Sciatic nerve (tissue), 2 donors: ENCODE measurements at places on chromosomes 12 and 14. TPM values are rescaled to one million over a fixed set of nuclear protein-coding genes. Genes with fewer than 3 reads are reported as not detected.

- peak; percentile 30 for DNase-seq
Measured at GRCh38 chr12:112161711-112162110, 36.4 kb downstream of the TRAFD1 start.

DNA sequence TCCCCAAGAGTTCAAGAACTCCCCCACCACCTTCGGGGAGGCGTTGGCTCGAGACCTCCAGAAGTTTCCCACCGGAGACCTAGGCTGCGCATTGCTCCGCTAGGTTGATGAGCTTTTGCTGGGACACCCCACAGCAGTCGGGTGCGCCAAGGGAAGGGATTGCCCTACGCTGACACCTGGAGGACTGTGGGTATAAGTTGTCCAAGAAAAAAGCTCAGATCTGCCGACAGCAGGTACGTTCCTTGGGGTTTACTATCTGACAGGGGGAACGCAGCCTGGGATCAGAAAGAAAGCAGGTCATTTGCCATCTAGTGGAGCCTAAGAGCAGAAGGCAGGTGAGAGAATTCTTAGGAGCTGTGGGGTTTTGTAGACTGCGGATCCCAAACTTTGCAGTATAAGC is 98.8 kb downstream of the FRMD6 start:
- no peak for DNase-seq

DNA sequence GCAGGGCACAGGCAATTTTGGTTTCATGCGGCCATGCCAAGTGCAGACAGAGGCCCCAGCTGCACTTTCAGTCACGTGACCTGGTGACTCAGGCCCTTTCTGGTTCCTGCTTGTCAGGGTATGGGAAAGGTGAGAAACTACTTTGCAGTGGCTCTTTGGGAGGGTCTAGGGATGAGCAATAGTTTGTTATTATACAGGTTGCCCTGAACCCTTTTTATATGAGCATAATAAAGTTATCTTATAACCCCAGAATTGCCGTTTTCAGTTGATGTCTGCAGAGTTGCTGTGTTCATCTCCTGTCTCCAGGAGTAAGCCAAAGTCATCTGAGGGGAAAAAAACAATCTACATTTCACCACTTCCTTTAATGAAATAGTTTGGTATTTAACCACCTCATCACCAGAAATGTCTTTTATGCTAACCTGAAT is 30.9 kb upstream of the EMP1 start:
- DNase-seq, result no peak

GRCh38 chr12:78293059-78293686 is 462.5 kb downstream of the NAV3 start:
- DNase-seq, result no peak

DNA sequence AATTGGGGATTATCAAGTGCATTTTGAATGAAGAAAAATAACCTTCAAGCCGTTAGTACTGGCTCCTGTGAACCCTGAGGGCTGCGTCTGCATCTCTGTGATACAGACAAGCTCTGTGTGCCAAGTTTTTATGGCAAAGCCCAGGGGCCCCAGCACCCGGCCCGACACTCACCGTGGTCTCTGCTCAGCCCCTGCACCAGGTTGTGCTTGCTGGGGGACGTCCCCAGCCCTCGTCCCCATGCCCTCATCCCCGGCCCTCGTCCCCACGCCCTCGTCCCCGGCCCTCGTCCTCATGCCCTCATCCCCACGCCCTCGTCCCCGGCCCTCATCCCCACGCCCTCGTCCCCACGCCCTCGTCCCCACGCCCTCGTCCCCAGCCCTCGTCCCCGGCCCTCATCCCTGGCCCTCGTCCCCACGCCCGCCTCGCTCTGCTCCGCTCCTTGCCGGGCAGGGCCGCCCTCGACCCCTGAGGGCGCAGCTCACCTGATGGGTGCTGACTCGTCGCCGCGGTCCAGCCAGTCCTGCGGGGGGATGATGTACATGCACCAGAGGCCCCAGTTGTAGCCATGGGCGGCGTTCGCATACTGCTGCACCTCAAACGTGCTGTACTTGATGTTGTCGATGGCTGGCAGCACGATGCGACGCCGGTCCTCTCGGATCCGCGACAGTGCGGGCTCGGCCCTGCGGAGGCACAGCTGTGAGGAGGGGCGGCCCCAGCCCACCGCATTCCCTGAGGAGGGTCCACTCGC is 72.0 kb downstream of the GALNT9 start:
- DNase-seq, result no peak

- peak; percentile 35 for DNase-seq
Measured at GRCh38 chr14:92706386-92706785, 42.0 kb downstream of the LGMN start.

DNA sequence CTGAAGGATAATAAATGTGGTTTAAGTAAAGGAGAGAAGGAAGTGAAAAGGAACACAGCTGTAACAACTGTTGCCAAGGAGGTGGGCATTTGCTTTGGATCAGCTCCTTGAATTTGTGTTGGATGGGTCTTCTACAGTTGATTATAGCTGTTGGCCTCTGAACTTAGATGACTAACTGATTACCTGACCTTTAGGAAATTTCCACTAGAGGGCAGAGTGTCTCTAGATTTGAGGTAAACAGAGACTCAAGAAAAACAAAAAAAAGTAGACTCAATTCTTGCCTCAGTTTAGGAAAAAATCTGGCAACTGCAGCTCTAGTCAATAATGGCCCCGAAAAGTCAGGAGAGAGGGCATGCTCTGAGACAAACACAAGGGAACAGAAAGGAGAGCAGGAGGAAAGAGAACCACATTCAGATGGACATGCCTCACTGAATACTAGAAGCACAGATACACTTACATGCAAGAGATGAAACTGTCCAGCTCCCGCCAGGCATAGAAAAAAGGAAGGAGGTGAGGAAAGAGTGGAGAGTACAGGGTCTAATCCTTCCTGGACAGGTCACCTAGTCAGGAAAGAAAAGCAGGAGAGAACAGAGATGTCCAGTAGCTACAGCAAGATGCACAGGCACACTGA is 20.6 kb downstream of the COX14 start:
- DNase-seq, result no peak

GRCh38 chr12:109735825-109736551 is 22.4 kb downstream of the FAM222A start:
- peak; percentile 34 for DNase-seq

- no peak for DNase-seq
Measured at GRCh38 chr14:50397390-50398188, 908 bp upstream of the CDKL1 start.

GRCh38 chr14:90061685-90062126 is at the start of gene KCNK13:
TSS of gene KCNK13 (plus strand) at chr14:90061994. CDS start at chr14:90062206, 212 bp downstream.
- no peak for DNase-seq

DNA sequence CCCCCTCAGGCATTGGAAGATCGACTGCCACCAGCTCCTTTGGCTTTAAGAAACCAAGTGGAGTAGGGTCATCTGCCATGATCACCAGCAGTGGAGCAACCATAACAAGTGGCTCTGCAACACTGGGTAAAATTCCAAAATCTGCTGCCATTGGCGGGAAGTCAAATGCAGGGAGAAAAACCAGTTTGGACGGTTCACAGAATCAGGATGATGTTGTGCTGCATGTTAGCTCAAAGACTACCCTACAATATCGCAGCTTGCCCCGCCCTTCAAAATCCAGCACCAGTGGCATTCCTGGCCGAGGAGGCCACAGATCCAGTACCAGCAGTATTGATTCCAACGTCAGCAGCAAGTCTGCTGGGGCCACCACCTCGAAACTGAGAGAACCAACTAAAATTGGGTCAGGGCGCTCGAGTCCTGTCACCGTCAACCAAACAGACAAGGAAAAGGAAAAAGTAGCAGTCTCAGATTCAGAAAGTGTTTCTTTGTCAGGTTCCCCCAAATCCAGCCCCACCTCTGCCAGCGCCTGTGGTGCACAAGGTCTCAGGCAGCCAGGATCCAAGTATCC is 288.7 kb downstream of the NAV3 start:
- DNase-seq, result no peak

GRCh38 chr12:116442946-116443345 is 116.2 kb upstream of the MAP1LC3B2 start:
- no peak for DNase-seq

DNA sequence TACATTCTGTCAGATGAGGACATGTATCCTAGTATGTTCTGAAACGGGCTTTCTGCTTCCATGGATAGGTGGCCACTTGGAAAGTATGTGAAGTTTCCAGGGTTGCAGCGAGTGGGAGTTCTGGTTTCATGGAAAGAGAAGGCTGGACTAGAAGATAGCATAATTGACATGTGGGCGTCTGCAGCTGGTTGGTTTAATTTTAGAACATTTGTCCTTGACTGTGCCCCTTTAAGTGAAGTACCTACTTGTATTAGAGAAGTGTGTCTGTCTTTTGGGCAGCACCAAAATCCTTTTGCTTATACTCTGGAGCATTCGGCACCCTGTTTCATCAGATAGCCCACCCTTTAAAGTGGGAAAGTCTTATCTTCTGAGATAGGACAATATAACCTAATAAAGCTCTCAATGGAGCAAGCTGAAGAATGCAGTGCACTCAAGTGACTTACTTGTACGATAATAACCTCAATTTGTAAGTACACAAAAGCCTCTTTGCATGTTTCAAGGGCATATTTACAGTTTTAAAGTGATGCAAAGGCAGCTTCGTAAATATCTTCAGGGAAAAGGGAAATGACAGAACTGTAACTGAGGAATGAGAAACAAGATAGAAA is 35.2 kb downstream of the NTN4 start:
- no peak for DNase-seq

DNA sequence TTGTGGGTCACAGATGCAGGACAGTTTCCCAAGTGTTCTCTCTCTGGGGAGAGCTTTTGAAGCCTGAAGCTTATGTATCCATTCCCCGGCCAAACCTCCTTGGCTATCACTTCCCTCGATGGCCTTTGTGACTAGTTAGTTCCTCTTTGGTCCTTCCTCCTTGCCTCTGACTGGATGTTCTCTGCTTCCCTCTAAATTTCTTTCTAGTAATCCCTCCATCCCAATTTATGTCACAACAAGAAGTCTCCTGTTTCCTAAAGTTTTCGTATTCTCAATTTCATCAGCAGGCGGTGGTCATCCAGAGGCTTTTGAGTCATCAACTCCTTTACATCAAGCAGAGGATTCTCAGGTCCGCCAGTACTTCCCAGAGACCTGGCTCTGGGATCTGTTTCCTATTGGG is 27.5 kb downstream of the A2ML1 start:
- DNase-seq, result no peak

GRCh38 chr12:59977779-59978178 is 381.9 kb downstream of the SLC16A7 start:
- DNase-seq, result no peak

DNA sequence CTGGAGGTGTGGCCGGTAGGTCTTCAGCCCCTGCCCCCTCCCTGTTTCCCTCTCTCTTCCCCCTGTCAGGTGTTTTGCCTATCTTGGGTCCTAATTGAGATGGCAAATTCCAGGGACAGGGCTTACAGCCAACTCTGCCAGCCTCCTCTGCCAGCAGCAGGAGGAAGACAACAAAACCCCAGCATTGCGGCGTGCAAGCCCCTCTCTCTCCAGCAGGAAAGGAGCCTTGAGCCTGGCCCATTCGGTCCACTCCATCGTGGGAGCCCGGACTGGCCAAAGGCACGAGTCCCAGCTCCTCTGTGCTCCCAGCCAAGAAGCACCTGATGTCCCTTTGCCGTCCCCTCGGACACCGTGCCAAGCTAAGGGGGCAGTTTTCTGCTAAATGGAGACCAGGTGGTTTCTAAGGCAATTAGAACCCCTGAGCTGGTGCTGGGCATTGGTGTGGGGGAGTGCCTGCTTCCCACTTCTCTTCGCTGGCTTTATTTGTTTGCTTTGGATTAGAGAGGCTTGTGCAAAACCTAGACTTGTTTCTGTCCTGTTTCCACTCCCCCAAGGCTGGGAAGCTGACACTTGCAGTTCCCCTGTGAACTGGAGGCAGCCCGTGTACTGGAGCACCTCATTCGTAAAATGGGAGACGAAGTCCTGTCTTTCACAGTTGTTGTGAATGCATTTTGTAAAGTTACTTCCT is 57.1 kb upstream of the LHX5 start:
- no peak for DNase-seq

DNA sequence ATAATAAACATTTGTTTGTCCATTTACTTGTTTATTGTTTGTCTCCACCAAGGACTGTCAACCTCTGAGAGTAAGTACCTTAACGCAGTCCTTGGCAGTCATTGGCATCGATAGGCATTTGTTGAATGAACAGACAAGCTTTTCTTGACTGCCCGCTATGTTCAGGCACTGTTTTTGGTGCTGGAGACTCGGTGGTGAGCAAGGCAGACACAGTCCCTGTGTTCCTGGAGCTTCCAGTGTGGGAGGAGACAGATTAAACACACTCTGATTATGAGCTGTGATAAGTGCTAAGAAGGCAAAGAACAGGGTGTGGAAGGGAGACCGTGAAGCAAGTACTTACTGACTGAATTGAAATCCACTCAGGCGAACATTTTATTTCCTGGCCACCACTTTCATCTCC is 1.2 kb downstream of the ATP6V0A2 start:
- no peak for DNase-seq

GRCh38 chr12:101001669-101002068 is 207.1 kb downstream of the ANO4 start:
- no peak for DNase-seq

The NFE2 gene
- total RNA-seq, result 7.7 TPM

The LPAR5 gene
- 2.9 TPM for total RNA-seq

The ZC2HC1C gene
- 2.5 TPM for total RNA-seq

The MIP gene
- total RNA-seq, result not detected

The RACGAP1 gene
- total RNA-seq, result 15.0 TPM

The MSI1 gene
- total RNA-seq, result 2.2 TPM
